HFF-Myc (cell line): ENCODE measurements at places on chromosomes 4 and X.

DNA sequence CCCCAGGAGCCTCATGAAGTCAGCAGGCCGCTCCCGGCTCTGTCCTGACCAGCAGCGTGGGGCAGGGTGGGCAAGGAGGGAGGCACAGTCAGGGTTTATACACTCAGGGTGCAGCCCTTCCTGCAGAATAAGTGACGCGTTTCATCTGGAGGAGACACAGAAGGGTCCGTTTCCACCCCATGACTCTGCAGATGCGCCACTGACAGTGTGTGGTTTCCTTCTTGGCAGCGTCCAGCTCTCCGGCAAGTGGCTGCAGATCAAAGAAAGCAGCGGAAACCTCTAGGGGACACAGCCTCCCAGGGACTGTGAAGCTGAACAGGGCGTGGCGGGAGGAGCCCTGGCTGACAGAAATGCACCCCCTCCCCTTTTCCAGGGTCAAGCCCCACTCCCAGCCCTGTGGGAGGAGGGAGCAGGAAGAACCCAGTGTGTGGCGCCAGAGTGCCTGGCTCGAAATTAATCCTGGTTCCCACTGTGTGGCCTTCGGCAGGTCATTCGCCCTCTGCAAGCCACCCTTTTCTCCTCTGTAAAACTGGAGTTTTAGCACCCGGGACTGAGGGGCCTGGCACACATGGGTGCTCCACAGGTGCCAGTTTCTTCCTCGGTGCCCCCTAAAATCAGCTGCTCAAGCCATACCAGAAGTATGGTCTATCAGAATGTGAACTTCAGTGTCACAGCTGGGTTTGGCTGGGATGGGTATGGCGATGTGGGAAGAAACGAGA, 17.3 kb upstream of the TBC1D14 start:
- DNase-seq: no peak

DNA sequence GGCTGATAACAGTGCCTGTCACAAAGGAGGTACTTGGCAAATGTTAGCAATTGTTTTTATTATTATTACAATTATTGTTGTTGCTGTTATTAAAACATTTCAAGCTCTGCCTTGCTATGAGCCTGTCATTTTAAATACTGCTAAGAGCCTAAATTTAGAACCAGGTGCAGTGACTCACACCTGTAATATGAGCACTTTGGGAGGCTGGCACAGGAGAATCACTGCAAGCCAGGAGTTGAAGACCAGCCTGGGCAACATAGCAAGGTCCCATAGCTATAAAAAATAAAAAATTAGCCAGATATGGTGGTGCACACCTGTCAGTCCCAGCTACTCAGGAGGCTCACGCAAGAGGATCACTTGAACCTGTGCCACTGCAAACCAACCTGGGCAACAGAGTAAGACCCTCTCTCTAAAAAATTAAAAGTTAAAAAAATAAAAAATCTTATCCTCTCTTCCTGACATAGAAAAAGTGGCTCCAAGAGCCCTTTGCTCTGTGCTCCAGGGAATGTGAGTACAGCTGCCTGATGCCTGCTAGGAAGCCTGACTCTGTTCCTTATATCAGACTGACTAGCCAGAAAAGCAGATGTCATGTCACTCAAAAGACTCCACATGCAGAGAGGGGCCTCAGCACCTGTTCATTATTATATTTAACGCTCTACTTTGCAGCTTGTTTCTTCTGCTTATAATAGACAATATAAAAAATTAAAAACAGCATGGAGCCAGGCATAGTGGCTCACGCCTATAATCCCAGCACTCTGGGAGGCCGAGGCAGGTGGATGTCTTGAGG, 234.0 kb downstream of the OPHN1 start:
- no peak for DNase-seq

GRCh38 chr4:52600275-52600674, 58.8 kb downstream of the USP46 start:
- DNase-seq: no peak

GRCh38 chrX:98067611-98068010, 1183.9 kb downstream of the RPA4 start:
- DNase-seq: no peak

GRCh38 chr4:57981123-57981522, 870.9 kb upstream of the IGFBP7 start:
- DNase-seq: no peak

DNA sequence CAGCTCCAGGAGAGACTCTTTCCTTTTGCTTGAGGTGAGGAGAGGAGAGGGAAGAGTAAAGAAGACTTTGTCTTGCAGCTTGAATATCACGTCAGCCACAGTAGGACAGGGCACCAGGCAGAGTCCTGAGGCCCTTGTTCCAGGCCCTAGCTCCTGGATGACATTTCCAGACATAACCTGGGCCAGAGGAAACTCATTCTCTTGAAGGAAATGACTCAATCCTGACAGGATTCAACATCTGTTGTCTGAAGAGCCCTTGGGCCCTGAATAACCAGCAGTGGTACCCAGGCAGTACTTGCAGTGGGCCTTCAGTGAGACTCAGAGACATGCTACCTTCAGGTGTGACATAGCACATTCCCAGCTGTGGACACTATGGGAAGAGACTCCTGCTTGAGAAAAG, 62.8 kb downstream of the FGF16 start:
- DNase-seq: no peak

- no peak for DNase-seq
Measured at GRCh38 chrX:118066867-118067515, 49.6 kb downstream of the KLHL13 start.

- no peak for DNase-seq
Measured at GRCh38 chrX:133297284-133297683, 79.1 kb upstream of the TFDP3 start.

GRCh38 chr4:86031927-86032326, 327.9 kb downstream of the MAPK10 start:
- no peak for DNase-seq

GRCh38 chr4:144868309-144868708, 222.4 kb downstream of the HHIP start:
- DNase-seq: no peak

GRCh38 chr4:35548921-35549320, 695.4 kb downstream of the ARAP2 start:
- no peak for DNase-seq

GRCh38 chr4:100828986-100829685, 311.3 kb upstream of the EMCN start:
- DNase-seq: no peak

- no peak for DNase-seq
Measured at GRCh38 chr4:3234171-3235029, 14.6 kb upstream of the MSANTD1 start.

DNA sequence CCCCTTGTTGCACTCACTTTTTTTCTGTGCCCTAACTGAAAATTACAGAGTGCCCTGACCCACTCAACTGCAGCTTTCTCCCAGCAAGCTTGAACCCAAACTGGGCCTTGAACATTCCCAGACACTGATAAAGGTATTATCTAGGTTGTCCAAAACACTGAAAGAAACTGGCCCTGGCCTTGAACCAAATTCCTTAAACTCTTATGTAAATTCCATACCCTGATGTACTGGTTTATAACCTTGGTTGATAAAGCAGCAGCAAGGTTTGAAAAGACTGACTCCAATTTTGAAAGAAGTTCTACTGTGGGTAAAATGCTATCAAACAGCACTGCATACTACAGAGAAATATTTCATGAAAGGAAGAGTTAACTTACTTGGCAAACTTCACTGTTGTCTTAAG, 125.6 kb downstream of the PHF8 start:
- DNase-seq: no peak

GRCh38 chrX:54529151-54529550, 868 bp upstream of the GNL3L start:
- no peak for DNase-seq

DNA sequence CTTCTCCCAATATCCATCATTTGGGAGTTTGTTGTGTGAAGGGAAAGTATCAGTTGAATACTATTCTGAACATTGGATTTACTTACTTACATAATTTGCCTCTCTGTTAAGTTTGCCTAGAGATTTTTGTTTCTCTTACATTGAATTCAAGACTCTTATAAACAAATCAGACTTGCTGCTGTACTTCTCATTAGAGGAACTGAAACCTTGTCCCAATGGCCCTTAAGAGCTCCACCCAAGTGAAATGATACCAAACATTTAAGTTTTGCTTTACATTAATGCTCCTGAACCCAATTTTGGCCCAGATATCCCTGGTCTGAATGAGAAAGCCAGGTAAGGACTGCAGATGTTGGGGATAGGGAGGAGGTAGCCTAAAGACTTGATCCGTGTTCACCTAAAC, 32.0 kb downstream of the HAND2 start:
- no peak for DNase-seq

DNA sequence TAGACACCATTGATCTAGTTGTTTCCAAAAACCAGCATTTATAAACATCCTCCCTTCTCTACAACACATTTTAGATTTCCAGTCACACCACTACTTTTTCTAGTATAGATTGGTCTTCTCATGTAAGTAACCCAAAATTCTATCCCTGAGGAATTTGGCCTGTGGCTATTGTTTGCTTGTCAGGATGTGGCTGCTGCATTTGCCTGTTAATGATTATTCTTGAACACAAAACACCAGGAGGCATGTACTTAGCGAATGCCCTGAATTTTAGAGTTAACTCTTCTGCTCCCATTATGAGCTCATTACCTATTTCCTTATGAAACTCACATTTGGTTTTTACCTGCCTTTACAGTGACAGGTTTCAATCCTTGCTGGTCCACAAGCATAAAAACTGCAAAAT, 102.0 kb upstream of the FSTL5 start:
- DNase-seq: no peak
